ENCODE measurements at places on chromosomes 6 and 20.

DNA sequence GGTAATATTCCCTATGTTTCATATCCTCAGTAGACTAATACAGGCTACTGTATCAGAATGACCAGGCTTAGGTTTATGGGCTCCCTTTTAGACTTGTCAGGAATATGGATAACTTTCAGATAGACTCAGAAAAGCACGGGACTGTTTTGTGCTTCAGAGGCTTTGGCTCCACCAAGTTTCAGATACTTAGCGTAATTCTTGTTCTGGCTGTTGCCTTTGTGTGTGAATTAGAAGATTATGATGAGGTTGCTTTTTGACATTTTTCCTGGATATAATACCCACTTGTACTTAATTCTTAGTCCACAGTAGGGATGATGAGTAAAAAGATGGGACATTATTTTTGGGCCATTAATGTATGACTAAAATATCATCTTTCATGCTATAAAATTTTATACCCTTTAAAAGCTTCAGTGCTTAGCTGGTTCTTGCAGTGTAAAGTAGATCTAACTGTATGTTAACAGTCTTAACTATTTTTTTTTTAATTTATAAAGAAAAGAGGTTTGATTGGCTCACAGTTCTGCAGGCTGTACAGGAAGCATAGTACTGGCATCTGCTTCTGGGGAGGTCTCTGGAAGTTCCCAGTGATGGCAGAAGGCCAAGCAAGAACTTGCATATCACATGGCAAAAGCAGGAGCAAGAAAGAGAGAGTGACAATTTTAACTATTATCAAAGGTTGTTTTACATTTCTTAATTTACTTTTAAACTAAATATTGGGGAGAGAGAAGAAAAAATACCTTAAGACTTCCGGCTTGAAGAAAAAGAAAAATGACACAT is 120.7 kb downstream of the ZFAND3 start:
- DNase-seq = peak; percentile 2

DNA sequence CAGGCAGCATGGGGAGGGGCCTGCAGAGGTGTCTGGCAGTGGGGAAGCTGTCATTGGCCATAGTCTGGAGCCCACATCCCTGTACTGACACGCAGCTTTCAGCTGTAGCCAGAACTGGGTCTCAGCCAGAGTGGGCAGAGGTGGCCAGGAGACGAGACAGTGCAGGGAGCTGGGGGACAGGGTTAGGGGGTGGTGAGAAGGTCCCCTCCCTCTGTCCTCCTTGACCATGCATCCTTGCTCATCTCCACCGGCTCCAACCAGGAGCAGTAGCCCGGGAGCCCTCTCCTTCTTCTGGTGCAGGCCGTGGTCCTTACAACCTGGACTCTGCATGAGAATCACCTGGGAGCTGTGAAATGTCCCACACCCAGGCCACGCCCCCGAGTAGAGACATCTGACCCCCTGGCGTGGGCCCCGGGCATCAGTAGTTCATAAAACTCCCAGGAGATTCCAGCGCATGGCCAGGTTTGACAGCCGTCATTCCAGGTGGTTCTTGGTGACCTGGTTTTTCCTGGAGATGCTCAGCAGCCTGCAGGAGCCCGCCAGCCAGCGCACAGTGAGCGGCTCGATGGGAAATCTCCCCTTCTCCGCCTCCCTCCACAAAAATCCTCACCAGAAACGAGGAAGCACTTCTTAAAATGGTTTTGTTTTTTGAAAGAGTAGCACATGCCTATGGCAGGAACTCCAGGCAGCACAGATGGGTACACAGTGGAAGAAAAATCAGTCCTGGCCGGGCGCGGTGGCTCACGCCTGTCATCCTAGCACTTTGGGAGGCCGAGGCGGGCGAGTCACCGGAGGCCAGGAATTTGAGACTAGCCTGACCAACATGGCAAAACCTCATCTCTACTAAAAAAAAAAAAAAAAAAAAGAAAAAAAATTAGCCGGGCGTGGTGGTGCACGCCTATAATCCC is 56.2 kb downstream of the ADNP start:
- DNase-seq = no peak

GRCh38 chr6:122791310-122791679 is 2.2 kb downstream of the SMPDL3A start:
- no peak for DNase-seq

DNA sequence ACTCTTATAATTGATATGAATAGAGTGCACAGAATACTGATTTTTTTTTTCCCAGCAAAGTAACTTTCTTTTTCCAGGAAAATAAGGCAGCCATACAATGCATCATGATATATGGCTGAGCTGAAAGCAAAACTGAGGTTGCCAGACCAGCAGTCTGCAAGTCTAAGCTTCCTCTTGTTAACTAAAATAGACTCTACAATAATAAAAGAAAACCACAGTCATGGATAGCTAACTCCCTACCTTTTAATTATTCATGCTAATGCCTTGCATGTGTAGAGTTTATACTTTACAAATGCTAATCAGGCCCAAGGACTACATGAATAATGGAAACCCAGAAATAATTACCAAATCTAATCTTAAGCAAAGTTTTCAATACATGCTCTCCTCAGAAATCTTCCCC is 47.4 kb downstream of the MAP7 start:
- DNase-seq = no peak

DNA sequence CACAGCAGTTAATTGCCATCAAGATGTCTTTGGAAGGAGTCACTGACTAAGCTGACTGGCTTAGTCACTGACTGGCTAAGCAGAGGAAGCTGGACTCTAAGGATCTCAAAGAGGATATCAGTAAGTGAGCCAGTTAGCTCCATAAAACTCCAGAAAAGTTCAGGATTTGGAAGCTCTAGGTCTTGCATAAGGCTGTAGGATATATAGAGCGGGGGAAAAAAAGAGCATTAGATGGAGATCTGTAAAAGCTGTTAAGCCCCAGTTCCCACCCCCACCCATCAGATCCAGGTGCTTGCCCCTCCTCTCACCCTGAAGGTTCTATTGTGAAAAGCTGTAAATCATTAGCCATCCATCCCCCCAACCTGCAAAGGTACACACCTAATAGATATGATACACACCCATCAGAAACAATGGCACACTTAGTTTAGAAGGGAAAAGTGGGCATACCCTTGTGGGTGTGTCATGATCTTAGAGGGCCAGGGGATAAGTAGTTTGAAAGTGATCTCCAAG is 32.2 kb downstream of the CARMIL1 start:
- no peak for DNase-seq

DNA sequence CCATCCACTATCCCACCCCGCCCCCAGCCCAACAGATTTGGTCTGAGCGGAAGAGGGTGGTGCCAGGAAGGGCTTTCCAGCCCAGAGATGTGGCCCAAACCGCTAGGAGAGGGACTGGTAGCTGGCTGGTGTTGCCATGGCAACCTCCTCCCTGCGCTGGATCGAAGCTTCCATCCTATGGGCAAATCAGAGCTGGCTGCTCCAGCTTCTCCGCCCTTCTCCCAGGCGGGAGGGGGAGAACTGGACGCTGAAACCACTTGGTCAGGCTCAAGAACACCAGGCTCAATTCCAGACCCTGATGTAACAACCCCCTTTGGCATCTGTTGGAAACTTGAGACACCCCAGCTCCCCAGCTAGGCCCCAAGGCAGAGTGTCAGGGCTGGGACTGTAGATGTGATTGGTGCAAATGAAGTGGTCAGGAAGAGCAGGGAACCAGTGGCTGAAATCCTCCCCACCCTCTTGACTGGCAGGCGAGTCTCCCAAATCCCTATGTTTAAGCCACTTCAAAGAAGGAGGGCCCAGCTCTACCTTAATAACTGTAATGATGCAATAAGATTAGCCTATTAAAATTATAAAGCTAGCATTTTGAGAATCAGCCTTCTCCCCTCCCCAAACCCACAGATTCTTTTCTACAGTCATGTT is 4.2 kb downstream of the RIMS4 start:
- DNase-seq = no peak

- DNase-seq = peak; percentile 46
Observed at GRCh38 chr20:4683261-4683660, 38.4 kb upstream of the PRND start.

- DNase-seq = no peak
Observed at GRCh38 chr20:63700199-63701050, 4.0 kb downstream of the TNFRSF6B start.

DNA sequence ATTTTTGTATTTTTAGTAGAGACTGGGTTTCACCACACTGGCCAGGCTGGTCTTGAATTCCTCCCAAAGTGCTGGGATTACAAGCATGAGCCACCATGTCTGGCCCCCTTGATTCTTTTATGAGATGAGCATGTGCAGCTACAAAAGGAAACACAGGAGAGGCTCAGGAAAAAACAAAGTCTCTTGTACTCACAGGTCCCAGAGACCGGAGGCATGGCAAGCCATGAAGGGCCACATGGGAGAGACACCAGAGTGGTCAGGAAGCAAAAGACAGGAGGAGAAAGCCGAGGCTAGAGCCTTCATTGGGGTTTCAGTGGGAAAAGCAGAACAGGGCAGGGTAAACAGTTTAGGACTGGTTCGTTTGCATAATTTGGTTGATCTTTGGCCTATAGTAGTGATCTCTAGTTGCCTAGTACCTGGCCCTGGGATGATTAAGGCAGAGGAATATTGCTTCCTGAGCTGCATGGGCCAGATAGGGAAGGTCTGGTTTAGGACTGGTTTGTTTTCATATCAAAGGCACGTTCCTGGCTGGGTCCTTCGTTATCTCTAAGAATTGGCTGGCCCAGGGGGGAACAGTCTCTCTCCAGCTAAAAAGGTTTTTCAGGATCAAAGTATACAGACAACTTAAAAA is 48.2 kb upstream of the PRND start:
- DNase-seq = peak; percentile 79

GRCh38 chr6:47535316-47536225 is 58.0 kb downstream of the CD2AP start:
- DNase-seq = no peak

DNA sequence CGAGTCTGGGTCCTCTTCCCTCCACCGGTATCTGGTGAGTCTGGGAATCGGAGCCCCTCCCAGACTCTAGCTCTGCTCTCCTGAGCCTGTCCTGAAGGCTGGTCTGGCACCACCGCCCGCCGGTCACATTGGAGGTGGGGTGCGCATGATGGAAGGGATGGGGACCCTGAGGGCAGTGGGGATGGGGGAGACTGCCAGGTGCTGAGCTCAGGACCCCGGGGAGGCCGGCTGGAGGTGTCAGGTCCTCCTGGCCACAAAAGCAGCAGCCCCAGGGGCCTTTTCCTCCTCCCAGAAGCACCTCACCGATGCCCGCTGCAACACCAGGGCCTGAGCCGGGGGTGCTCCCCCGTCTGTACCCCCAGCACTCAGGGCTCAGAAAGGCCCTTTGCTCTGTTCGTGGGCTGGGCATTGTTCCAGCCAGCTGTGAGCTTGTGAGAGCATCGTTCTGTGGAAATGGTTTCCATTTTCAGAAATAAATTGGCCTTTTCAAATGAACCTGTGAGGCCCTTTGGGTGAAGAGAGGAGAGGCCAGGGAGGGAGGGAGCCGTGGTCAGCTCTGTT is 2.5 kb upstream of the NPBWR2 start:
- no peak for DNase-seq

DNA sequence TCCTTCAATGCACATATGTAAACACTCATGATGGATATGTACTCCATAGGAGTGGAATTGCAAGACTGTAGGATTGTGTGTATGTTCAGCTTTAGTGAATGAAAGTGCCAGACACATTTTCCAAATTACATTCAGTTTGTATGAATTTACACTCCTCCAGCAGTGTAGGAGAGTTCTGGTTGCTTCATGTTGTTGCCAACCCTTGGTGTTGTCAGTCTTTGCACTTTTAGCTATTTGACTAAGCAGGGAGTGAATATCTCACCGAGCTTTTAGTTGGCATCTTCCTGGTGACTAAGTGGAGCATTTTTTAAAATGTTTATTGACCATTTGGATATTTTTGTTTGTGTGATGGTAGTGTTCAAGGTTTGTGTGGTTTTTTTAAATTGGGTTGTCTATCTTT is 23.9 kb downstream of the NKX2-4 start:
- no peak for DNase-seq

DNA sequence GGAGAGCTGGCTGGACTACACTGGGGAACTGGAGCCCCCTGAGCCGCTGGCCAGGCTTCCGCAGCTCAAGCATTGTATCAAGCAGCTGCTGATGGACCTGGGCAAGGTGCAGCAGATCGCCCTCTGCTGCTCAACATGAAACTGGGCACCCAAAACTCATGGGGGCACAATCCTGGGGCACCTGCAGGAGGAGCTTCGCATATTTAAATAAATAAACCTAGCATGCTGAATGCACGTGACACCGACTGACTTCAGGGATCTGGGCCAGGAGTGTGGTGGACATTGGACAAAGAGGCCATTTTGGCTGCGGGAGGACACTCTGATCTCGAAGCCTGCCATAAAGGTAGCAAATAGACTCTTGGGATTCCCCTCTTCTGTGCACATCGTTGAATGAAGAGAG is 6.8 kb downstream of the SCAND1 start:
- DNase-seq = no peak

- DNase-seq = no peak
Observed at GRCh38 chr6:168273441-168274036, 46.0 kb downstream of the DACT2 start.

DNA sequence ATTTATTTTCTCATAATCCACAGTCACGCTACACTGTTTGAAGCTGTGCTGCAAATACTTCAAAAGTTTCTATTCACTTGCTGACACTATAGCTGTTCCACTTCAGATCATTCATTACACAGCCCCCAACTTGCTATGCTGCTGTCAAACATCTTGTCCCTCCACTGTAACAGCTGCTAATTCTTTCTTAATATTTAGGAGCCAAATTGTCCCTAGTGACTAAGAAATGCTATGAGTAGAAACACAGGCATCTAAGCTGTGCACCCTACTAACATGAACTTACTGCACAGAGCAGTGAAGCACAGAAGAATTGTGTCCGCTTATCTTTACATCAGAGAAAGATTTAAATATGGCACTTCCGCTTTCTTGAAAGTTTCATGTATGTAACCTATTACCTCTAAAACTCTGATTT is 91.3 kb downstream of the PDE10A start:
- DNase-seq = no peak

GRCh38 chr6:51098791-51099190 is 280.1 kb downstream of the TFAP2B start:
- DNase-seq = no peak

GRCh38 chr6:20606831-20607230 is 72.6 kb downstream of the CDKAL1 start:
- no peak for DNase-seq

GRCh38 chr6:91874971-91875370 is 1288.1 kb upstream of the MAP3K7 start:
- no peak for DNase-seq

- DNase-seq = peak; percentile 91
Observed at GRCh38 chr20:1392693-1393506, at the start of gene FKBP1A. FKBP1A (minus strand) TSS chr20:1393054; CDS start chr20:1392998, 56 bp downstream.

DNA sequence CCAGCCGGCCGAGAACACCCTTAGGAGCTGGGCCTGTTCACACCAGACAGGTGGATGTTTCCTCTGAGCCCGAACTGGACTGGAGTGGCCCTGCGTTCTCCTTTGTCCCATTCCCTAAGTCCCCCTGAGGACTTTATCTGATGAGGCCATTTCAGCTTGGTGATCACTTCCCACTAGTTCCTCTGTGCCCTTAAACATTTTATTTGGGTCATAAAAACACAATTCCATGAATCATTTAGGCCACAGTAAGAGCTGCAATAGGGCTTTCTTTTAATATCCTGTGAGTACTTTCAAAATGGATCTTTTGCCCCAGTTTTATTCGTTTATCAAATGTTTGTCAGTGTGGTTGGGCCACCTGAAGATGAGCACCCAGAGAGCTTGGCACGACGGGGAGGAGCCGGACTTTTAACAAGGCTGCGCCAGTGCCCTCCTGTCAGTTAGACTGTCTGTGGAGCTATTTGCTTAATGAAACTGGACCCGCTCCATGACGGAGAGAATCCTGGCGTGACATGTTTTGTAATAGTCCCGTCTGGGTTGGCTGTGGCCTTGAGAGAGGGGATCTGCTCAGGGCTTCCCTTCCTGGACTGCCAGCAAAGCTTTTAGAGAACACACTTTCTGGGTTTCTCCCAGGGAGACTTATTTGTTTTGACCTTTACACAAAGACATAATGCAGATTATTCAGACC is 53.5 kb downstream of the ZDHHC14 start:
- no peak for DNase-seq
